T-helper 2 cell treated with Interferon-gamma antibody and Interleukin-4, amounts not matched to agents 5 μg/mL and 100 μg/mL, for 36 hours (primary cell): ENCODE measurements at places on chromosomes 7 and 10.

DNA sequence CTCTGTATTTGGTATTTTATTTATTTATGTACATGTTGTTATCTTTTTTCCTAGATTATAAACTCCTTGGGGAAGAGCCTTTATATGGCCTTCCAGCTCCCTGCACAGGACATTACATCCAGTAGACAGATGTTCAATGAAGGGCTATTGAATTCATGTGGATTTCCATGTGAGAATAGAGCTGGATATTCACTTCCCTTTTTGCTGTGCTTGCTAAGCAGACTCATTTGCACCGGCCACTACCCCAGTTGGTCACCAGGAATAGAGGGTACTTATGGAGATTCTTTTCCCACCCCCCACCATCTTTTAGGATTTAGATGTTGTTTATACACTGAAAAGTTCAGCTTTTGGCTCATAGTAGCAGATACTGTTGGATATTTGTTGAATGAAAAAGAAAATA is 374.1 kb downstream of the NRG3 start:
- no peak for DNase-seq

GRCh38 chr7:45573661-45574415 is at the start of gene ADCY1:
TSS of gene ADCY1 (plus strand) at chr7:45574368. CDS start at chr7:45574544, 176 bp downstream.
- DNase-seq: peak; percentile 37

- no peak for DNase-seq
Observed at GRCh38 chr10:133161486-133162109, 1.6 kb downstream of the KNDC1 start.

- DNase-seq: no peak
Observed at GRCh38 chr10:50554995-50555568, 68.7 kb downstream of the SGMS1 start.

DNA sequence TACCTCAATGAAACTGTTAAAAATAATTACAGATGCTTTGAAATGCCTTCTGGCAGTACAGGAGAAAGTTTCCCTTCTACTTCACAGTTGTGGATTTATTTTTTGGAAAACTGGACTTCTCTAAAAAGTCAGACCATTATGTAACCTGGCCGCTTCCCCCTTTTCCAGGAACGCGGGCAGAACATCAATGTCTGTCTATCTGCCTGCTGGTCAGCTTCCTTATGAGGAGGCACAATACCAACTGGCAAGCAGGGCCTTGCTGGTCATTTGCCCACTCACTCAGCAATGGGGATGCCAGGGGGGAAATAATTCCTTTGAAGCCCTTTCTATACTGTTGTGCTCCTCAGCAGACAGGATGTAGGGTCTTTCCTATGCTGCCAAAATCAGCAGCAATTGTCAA is 22.5 kb upstream of the ADRB1 start:
- DNase-seq: no peak

GRCh38 chr10:48623607-48624132 is 18.8 kb upstream of the ARHGAP22 start:
- no peak for DNase-seq

GRCh38 chr10:114544045-114544659 is 113.9 kb downstream of the ABLIM1 start:
- peak; percentile 76 for DNase-seq

DNA sequence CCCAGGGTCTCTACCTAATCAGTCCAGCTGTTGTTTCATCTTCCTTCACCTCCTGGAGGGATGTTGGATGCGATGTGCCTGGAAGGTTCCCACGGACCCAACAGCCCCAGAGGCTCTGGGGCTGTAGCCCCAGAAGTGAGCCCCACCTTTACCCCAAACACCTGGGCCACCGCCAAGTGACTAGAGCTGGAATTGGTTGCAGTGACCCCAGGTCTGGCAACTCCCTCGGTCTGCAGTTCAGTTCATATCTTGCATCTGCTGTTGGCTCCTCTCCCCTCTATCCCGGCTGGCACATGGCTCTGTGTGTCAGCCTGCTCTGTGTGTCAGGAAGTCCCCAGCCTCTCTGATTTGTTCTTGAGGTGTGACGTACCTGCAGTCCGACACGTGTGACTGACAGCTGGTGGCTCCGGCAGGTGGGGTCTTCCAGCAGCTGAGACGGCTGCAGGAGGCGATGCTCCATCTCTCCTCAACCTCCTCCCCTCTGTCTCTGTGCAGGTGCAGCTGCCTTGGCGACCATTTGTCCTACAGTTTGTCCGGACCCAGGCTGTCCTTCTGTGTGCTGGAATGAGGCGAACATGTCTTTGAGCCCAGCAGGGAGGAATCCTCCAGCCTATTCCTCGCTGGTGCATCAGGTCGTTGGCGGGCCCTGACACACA is 38.6 kb downstream of the ELFN1 start:
- DNase-seq: no peak
